Pancreas (tissue), 10 donors: ENCODE measurements at places on chromosomes 5 and 9.

DNA sequence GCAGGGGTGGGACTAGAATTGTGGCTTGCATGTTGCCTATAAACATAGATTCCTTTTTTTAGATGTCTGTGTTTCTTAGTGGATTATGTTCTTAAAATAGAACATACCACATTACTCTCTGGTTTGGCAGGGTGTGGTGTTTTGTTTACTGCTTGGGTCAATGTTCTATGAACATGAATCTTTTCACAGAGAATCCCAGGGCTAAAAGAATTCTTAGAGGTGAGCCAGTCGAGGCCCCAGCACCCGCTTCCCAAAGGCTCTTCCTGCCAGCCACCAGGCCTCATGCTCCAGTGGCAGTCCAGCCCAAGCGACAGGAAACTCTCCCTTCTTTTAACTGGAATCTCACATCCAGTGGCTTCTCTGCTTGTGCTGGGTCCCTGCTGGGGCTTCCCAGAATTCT is 126.6 kb downstream of the C9orf152 start:
- no peak for DNase-seq

- peak; percentile 86 for DNase-seq
These were observed 1.0 kb downstream of the EGR1 start for GRCh38 chr5:138466125-138466899.

DNA sequence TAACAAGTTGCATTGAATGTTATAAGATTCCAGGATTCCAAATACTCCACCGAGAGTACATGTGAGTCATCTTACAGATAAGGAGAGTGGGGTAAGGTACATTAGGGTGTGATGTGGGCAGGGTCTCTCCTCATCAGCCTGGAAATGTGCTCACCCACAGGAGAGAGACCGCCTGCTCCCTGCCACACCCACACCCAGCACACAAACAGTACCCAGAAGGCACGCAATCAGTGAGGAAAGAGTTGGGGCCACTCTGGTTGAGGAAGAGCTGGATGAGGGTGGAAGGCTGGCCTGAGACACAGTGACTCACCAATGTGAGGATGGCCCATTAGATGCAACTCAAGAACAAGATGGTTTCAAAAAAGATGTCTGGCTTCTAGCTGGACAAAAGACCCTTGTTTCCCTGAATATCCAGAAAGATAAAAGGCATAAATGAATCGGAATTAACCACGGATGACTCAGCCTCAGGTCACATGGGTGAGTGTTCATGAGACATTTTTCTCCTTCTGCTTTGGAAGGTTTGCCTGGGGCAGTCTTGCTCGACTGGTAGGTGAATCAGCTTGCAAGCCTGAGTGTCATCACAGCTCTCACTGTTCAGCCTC is 51.1 kb upstream of the LHFPL2 start:
- no peak for DNase-seq

DNA sequence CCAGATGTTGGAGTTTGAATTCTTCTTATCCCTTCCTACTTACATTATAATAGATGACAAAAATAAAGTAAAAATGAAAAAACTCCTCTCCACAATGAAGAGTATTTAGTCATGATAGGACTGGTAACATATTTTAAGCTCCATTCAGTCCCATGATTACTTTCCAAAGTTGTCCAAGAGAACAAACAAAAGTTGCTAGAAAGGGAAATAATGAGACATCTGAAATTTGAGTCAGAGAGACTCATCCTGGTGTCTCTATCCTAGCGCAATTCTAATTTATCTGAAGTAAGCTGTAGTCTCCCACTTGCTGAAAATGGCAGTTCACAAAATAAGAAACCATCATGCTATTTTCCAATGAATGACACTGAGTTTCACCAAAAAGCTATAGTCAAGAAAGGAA is 152.2 kb downstream of the BNC2 start:
- no peak for DNase-seq

GRCh38 chr9:88529496-88529895 is 5.5 kb upstream of the NXNL2 start:
- DNase-seq: no peak

DNA sequence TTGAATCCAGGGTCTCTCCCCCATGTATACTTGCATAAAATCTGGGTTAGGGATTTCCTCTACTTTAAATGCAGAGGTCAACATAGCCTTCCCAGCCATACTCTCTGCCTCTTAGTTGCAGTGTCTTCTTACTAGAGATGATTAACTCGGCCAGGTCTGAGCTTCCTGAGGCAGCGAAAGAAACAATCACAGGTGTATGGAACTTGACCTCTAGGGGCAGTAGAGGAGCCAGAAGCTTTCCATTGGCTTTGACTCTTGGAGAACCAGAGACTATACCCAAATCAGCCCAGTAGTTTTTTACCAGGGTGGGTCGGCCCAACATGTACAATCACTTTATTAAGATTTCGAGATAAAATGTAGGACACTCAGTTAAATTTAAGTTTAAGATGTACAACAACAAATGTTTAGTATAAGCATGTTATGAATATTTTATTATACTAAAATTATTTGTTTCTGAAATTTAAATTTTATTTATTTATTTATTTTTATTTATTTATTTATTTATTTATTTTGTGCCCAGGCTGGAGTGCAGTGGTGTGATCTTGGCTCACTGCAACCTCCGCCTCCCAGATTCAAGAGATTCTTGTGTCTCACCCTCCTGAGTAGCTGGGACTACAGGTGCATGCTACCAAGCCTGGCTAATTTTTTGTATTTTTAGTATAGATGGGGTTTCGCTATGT is 48.0 kb upstream of the DMRT3 start:
- no peak for DNase-seq

GRCh38 chr5:82150559-82150958 is 127.6 kb downstream of the RPS23 start:
- DNase-seq: no peak

- no peak for DNase-seq
These were observed 426.3 kb downstream of the CETN3 start for GRCh38 chr5:89983216-89983615.
